ENCODE measurements at places on chromosomes 3 and 15. TPM values are rescaled to one million over a fixed set of nuclear protein-coding genes. Genes with fewer than 3 reads are reported as not detected.

DNA sequence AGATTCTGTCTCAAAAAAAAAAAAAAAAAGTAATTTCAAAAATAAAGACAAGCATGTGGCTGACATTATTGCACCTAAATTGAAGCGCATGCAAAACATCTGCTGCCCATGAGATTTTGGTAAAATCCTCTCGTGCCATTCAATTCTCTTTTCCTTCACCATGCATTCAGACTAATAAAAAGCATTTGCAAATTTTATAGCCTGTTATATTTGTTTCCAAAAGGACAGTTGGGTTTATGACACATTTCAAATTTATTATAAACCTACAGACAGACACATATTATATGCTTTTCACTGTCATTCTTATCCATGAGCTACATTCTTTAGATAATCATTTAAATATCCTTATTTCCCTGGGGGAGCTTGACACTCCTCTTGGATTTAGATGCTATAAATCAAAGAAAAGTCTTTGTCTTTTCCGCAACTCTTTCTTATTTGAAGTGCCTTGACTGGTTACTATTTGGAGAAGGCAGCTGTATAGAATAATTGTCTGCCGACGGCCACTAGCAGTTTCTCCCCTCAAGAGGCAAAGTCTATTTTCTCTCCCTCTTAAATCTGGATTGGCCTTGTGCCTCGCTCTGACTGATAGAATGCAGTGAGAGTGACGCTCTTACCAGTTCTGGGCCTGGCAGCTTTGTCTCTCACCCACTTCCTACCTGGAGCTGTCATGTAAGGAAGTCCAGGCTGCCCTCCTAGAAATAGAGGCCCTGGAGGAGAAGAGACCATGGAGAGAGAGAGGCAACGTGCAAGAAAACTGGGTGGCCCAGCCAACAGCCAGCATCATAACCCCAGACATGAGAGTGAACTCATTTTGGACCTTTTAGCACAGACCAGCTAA lies 6.8 kb upstream of the LRIG1 start:
- no peak for DNase-seq
- no peak overlapping the region for H3K4me3 ChIP-seq
- H3K27me3 ChIP-seq: peaks cover 18% of the 10 kb centered on the region
- H3K27ac ChIP-seq: no peak overlapping the region

DNA sequence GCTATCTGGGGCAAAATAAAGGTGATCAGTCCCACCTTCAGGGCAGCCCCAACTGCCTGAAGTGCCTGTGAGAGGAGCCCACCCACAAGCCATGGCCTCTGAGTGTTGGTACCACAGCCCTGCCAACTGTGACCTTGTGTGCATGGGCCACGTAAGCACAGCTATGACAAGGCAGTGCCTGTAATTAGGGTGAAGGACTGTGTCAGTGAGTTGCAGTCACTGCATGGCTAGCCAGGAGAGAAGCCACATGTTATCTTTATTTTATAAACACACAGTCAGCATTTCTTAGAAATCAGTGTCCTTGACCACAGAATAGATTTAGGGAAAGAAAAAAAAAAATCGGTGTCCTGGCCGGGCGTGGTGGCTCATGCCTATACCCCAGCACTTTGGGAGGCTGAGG lies 24.8 kb downstream of the EXOSC7 start:
- no peaks in the 10 kb centered on the region for H3K27me3 ChIP-seq
- H3K4me3 ChIP-seq: no peak overlapping the region
- peaks cover 12% of the 10 kb centered on the region for H3K36me3 ChIP-seq
- no peak for DNase-seq
- peaks cover 13% of the 10 kb centered on the region for H3K4me1 ChIP-seq

DNA sequence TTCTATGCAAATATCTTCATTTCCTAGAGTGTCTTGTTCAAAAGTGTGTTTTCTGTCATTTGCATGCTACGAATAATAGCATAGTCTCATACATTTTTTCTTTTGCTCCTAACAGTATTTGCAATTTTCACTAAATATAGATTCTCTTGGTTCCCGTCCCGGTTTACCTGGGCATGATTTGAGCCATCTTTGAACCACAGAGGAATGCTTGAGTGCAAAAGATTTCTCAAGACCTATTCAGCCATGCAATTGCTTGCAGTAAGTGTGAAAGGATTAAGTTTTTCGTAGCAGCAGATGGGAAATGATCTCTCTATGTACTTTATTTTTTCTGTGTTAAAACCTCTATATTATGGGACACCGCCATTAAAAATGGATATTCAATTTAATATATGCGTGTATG lies 733.0 kb downstream of the ZPLD1 start:
- no peak overlapping the region for H3K4me3 ChIP-seq
- no peaks in the 10 kb centered on the region for H3K4me1 ChIP-seq
- H3K27me3 ChIP-seq: no peaks in the 10 kb centered on the region
- no peaks in the 10 kb centered on the region for H3K36me3 ChIP-seq
- DNase-seq: no peak

GRCh38 chr3:64266065-64266931 lies 41.0 kb upstream of the PRICKLE2 start:
- H3K36me3 ChIP-seq: no peaks in the 10 kb centered on the region
- H3K27ac ChIP-seq: no peak overlapping the region
- peaks cover 17% of the 10 kb centered on the region for H3K4me1 ChIP-seq

DNA sequence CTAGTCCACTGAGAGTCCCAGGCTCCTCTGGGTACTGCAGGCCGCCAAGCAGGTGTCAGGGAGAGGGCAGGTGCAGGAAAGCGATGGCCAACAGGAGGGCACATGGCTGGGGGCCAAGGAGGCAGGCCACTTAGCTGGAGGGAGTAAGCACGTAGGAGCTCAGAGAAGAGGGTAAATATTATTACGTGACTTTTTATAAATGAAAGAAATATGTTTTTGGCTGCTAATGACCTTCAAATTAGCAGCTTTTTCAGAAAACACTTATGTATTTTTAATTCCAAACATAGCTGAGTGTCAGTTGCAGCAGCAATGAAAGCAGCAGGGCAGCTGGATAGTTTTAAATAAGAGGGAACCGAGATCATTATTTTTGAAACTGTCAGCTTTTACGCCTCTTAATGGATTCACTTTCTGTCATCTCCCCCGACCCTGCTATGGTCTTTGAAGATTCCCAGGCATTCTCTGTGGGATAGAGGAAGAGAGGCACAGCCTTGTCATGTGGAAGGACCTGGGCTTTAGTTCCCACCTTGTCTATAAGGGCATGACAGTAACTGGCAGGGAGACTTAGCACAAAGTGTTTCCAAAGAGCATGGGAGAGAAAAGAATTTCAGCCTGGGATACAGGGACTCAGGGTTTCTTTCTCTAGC lies 477.1 kb downstream of the EPHB1 start:
- DNase-seq: no peak
- no peak overlapping the region for H3K27ac ChIP-seq
- no peaks in the 10 kb centered on the region for H3K4me1 ChIP-seq
- no peaks in the 10 kb centered on the region for H3K27me3 ChIP-seq

DNA sequence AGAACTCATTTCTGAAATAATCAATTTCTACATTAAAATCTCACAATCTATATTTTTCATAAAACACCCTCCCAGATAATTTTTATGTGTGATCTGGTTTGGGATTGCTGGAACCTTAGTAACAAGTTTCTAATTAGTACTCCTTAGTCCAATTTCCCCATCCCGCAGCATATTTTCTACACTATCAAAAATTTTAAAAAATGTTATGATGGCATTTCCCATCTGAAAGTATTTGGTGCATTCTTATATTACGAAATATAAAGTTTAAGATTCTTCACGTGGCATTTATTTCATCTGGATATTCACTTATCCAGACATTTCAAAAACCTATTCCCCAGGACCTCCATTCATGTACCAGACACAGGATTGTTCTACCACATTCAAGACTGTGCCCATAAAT lies 1.5 kb downstream of the OR5H14 start:
- no peak overlapping the region for H3K4me3 ChIP-seq
- H3K36me3 ChIP-seq: no peaks in the 10 kb centered on the region
- H3K27me3 ChIP-seq: no peaks in the 10 kb centered on the region

DNA sequence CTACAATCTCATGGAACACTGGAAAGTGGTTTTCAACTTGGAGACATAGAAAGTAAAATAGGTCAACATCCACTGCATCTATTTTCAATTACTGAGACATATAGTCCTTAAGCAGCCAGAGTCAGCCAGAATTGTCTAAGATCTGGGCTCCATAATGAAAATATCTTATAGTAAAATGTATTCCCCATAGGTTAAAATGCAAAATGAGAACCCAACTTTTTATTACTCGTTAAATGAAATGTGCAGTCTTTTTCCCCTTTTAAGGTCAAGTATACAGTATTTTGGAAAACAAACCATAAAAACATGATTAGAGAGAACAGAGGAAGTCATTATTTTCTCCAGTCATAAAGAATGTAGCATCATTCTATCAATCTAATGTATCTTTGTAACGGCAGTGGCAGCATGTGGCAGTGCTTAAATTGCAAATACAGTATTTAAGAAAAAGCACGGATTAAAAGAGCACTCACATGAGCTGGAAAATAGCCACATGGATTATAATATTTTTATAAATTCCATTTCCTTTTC lies 64.4 kb upstream of the CPB1 start:
- H3K4me1 ChIP-seq: no peaks in the 10 kb centered on the region
- H3K27me3 ChIP-seq: no peaks in the 10 kb centered on the region
- H3K27ac ChIP-seq: no peak overlapping the region
- no peaks in the 10 kb centered on the region for H3K36me3 ChIP-seq
- no peak for DNase-seq

DNA sequence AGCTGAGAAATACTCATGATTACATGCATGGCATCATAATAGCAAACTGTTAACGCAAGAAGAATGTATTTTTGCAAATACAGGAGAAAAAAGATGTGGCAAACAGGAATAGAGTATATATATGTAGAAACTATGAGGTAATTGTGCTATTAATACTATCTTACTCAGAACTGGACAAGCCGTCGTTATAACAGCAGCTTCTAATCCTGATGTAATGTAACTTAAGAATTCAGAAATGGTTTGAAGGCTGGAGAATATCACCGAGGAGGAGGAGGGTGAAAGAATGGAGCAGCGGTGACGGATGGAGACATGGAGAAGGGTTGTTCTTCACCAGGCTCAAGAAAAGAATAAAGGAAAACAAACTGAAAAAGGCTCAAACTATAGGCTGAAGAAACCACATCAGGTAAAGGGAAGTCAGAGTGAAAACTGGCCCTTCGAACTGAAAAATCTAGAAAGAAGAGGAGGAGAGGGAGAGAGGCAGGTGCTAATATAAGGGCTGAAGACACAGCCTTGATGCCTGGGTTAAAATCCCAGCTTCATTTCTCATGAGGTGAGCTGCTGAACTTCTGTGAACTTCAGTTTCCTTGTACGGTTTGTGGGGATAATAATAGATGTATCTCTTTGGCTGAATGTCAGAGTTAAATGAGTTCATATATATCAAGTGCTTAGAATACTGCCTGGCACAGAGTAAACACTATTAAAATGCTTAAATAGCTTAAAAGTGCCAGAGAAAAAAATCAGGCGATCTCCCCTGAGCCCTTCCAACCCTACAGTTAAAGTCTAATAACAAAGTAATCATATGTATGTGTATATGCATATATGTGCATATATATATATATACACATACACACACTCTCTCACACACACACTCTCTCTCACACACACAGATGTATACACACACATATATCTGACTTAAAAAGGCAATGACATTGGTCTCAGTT lies 43.9 kb downstream of the GOLIM4 start:
- H3K27ac ChIP-seq: no peak overlapping the region
- no peak for DNase-seq
- no peaks in the 10 kb centered on the region for H3K36me3 ChIP-seq
- H3K4me3 ChIP-seq: no peak overlapping the region
- no peaks in the 10 kb centered on the region for H3K4me1 ChIP-seq

- DNase-seq: peak; percentile 75
- H3K27ac ChIP-seq: peak overlapping the region; percentile 80
- no peaks in the 10 kb centered on the region for H3K36me3 ChIP-seq
- H3K4me3 ChIP-seq: peak overlapping the region; percentile 55
- no peaks in the 10 kb centered on the region for H3K27me3 ChIP-seq
- peaks cover 69% of the 10 kb centered on the region for H3K4me1 ChIP-seq
Measured at GRCh38 chr15:63504979-63505841, 817 bp downstream of the USP3 start.

DNA sequence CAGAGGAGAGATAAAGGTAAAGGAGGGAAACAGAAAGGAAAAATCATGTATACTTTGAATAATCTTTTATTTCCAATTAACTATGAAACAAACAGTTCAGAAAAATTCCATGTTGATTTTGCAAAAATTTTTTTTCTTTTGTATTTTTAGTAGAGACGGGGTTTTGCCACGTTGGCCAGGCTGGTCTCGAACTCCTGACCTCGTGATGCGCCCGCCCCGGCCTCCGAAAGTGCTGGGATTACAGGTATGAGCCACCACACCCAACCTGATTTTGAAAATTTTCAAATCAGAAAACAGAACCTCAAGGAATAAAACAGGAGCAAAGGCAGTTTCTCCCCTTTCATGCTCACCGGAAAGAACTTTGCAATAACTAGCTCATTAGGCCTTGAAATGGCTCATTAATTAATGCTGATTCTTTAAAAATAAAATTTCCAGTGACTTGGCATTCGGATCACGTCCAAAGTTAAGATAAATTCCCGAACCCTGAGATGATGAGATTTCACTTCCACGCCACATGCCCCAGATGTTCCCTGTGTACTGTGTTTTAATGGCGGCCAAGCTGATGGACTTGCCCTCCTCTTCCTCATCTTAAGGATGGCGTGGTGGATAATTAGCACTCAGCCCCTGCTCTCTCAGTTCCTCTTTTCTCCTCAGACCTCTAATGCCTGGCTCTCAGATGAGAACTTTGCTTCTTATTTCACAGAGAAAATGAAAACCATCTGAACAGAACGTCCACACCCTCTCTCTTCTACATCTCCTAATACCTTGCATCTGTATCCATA lies 10.8 kb downstream of the BCL2L10 start:
- H3K27ac ChIP-seq: no peak overlapping the region
- H3K4me1 ChIP-seq: peaks cover 22% of the 10 kb centered on the region
- no peak overlapping the region for H3K4me3 ChIP-seq
- H3K36me3 ChIP-seq: no peaks in the 10 kb centered on the region

DNA sequence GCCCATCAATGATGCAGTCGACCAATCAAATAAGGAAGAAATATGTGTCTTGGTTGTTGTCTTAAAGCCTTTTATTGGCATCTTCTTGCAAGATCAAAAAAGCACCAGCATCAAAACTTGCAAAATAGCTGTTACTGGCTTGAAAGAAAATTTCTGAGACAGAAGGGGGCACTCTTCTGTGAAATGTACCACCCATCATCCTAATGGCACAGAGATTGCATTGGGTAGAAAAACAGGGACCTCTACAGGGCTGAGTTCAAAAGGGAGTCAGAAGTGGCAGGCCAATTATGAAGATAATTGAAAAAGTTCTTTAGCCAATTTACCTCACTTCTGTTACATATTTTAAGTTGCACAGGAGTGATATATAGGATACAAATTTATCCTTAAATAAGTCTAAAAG lies 122.3 kb upstream of the GPR149 start:
- H3K27me3 ChIP-seq: no peaks in the 10 kb centered on the region
- no peak overlapping the region for H3K27ac ChIP-seq
- no peaks in the 10 kb centered on the region for H3K4me1 ChIP-seq
- DNase-seq: no peak
- no peaks in the 10 kb centered on the region for H3K36me3 ChIP-seq

GRCh38 chr3:108125550-108126071 lies 34.8 kb upstream of the CD47 start:
- no peaks in the 10 kb centered on the region for H3K36me3 ChIP-seq
- H3K4me1 ChIP-seq: peaks cover 19% of the 10 kb centered on the region
- H3K4me3 ChIP-seq: no peak overlapping the region

- no peak for DNase-seq
- H3K4me1 ChIP-seq: peaks cover 10% of the 10 kb centered on the region
- no peak overlapping the region for H3K4me3 ChIP-seq
- no peak overlapping the region for H3K27ac ChIP-seq
Measured at GRCh38 chr15:88707771-88708654, 69.2 kb downstream of the ISG20 start.

The SNTN gene
- not detected for total RNA-seq

The EFCC1 gene
- total RNA-seq: 0.73 TPM

The KIF9 gene
- 20.7 TPM for total RNA-seq

The ASTE1 gene
- 5.8 TPM for total RNA-seq

The CD200R1 gene
- not detected for total RNA-seq

The KY gene
- not detected for total RNA-seq

The ALS2CL gene
- 10.1 TPM for total RNA-seq

All from endothelial cell of umbilical vein (primary cell).